ENCODE measurements at places on chromosomes 3 and 15.
A peak's percentile ranks its signal among the peaks of the same experiment; 100 is the strongest.

- H3K36me3 ChIP-seq, result peaks cover 68% of the 10 kb centered on the region
- no peak overlapping the region for H3K27ac ChIP-seq
- H3K27me3 ChIP-seq, result no peaks in the 10 kb centered on the region
- H3K4me1 ChIP-seq, result no peaks in the 10 kb centered on the region
Observed at GRCh38 chr3:38255627-38256026, 10.0 kb upstream of the SLC22A13 start.

DNA sequence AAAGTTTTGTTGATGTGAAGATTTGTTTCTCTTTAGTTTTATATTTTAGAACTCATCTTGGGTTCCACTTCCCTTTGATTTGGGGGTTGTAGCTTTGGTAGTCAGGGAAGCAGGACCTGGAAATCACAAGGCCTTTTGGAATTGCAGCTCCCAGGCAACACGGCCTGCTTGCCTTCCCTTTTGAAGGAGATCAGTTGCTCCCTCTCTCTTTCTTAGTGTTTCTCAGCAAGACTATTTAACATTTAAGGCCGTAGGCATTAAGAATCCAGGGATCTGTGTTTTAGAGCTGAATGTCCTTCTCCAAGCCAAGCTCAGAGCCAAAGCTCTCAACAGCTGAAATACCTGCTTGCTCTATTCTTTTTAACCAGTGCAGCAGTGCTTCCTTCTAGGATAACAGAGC lies 310.3 kb downstream of the PTPRG start:
- H3K27ac ChIP-seq, result no peak overlapping the region
- H3K27me3 ChIP-seq, result no peaks in the 10 kb centered on the region
- H3K36me3 ChIP-seq, result no peaks in the 10 kb centered on the region
- peaks cover 34% of the 10 kb centered on the region for H3K4me1 ChIP-seq

DNA sequence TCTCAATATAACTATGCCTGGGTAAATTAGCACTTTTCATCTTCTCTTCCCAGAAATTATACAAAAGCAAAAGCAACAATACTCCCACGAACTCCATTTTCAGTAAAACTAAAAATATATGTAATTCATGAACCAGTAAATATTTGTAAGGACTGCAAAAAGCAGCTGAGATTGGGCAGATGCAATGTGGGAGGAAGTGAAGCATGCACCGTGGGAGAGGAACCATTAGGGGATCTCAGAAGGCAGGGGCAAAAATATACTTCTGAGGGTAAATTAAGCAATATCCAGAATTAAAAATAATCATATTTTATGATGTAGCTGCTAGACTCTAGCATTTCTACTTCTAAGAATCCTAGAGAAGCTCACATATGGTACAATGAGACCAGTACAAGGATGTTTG lies 20.2 kb downstream of the CFAP91 start:
- no peaks in the 10 kb centered on the region for H3K27me3 ChIP-seq
- H3K4me1 ChIP-seq, result no peaks in the 10 kb centered on the region
- no peaks in the 10 kb centered on the region for H3K36me3 ChIP-seq

- H3K4me3 ChIP-seq, result no peak overlapping the region
- no peaks in the 10 kb centered on the region for H3K36me3 ChIP-seq
- H3K27ac ChIP-seq, result no peak overlapping the region
- no peak for DNase-seq
Observed at GRCh38 chr15:34650177-34650576, 66.7 kb upstream of the GOLGA8B start.

- no peaks in the 10 kb centered on the region for H3K36me3 ChIP-seq
- H3K4me3 ChIP-seq, result no peak overlapping the region
- no peaks in the 10 kb centered on the region for H3K27me3 ChIP-seq
Observed at GRCh38 chr3:44680921-44681455, 31.5 kb upstream of the ZNF502 start.

GRCh38 chr15:33132233-33132580 lies 62.3 kb downstream of the FMN1 start:
- H3K4me1 ChIP-seq, result peaks cover 12% of the 10 kb centered on the region
- H3K36me3 ChIP-seq, result no peaks in the 10 kb centered on the region
- H3K4me3 ChIP-seq, result no peak overlapping the region
- peak overlapping the region; percentile 0 for H3K27ac ChIP-seq
- no peak for DNase-seq
- H3K27me3 ChIP-seq, result no peaks in the 10 kb centered on the region

DNA sequence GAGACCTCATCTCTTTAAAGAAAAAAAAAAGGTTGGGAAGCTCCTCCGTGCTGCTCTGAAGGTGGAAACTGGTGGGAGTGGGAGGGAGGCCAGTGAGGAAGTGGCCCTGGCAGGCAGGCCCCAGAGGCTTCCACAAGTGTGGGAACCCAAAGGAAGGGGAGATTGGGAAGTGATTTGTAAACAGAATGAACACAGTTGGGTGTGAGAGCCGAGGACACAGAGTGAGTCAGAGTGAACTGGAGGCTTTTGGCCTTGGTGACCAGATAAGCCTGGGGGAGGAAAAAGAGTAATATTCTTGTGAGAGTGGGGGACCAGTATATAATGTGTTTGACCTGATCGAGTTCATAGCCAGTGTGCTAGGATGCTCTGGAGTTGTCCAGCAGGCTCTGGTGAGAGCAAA lies 23.0 kb downstream of the MKRN2 start:
- DNase-seq, result no peak
- peaks cover 96% of the 10 kb centered on the region for H3K36me3 ChIP-seq
- H3K4me3 ChIP-seq, result no peak overlapping the region
- peak overlapping the region; percentile 47 for H3K27ac ChIP-seq
- H3K27me3 ChIP-seq, result no peaks in the 10 kb centered on the region

DNA sequence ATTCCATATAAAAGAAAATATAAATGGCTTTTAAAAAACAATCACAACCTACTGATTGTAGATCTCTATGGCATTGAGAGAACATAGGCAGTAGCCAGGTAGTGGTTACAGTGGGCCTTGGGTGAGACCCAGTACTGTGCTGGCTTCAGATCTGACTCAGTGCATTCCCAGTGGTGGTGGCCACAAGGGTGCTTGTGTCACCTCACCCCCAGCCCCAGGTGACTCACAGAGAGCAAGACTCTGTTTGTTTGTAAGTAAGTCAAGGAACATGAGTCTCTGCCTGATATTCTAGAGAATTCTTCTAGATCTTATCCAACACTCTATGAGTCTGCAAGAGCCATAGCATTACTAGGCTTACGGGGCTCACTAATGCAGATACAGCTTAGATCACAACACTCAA lies 118.8 kb upstream of the AZI2 start:
- no peak overlapping the region for H3K27ac ChIP-seq
- H3K27me3 ChIP-seq, result no peaks in the 10 kb centered on the region
- peak; percentile 14 for DNase-seq
- no peaks in the 10 kb centered on the region for H3K36me3 ChIP-seq
- no peak overlapping the region for H3K4me3 ChIP-seq

DNA sequence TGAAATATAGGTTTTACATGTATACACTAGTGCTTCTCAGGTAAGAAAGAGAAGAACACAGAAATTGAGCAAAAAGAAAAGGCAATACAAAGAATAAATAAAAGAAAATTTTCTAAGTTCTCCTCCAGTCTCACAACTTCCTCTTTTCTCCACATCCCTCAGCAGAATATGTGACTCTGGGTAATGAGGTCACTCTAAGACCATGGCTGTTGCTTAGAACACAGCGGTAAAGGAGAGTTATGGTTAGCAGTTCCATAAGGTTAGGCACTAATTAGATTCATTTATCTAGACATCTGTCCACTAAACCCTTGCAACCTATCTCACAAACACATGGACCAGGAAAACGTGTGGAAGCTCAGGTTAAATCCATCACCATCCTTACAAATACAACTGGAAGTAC lies 47.9 kb downstream of the IGSF11 start:
- H3K27me3 ChIP-seq, result peaks cover 51% of the 10 kb centered on the region
- H3K4me3 ChIP-seq, result no peak overlapping the region
- H3K36me3 ChIP-seq, result no peaks in the 10 kb centered on the region
- DNase-seq, result no peak
- no peaks in the 10 kb centered on the region for H3K4me1 ChIP-seq

GRCh38 chr3:106431721-106432120 lies 562.9 kb upstream of the CBLB start:
- no peaks in the 10 kb centered on the region for H3K36me3 ChIP-seq
- no peak overlapping the region for H3K4me3 ChIP-seq
- no peaks in the 10 kb centered on the region for H3K27me3 ChIP-seq
- H3K27ac ChIP-seq, result no peak overlapping the region
- H3K4me1 ChIP-seq, result peaks cover 19% of the 10 kb centered on the region

GRCh38 chr15:51229907-51230330 lies 108.5 kb downstream of the CYP19A1 start:
- no peak overlapping the region for H3K27ac ChIP-seq
- no peak for DNase-seq
- H3K4me3 ChIP-seq, result no peak overlapping the region
- peaks cover 17% of the 10 kb centered on the region for H3K4me1 ChIP-seq
- H3K36me3 ChIP-seq, result no peaks in the 10 kb centered on the region
- no peaks in the 10 kb centered on the region for H3K27me3 ChIP-seq

GRCh38 chr15:59258317-59258716 lies 51.7 kb downstream of the LDHAL6B start:
- no peaks in the 10 kb centered on the region for H3K27me3 ChIP-seq
- H3K4me1 ChIP-seq, result peaks cover 6% of the 10 kb centered on the region
- no peak overlapping the region for H3K4me3 ChIP-seq
- H3K27ac ChIP-seq, result no peak overlapping the region
- no peak for DNase-seq

DNA sequence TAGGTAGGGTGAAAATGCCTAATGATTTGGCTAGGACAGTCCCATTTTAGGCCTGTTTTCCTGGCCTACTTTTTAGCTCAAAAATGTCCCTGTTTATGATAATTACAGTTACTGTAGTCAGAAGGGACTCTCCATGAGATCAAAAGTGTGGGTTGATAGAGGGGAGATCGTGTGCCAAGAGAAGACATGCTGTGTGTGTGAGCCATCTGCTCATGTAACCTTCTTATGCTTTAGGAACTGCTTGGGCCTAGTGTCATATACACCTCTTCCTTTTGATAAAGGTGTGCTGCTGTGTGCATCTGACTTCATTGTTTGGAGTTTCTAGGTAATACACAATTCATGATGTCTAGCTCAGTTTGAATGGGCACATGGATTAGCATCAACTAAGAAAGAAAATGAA lies 786.5 kb downstream of the PDCD6IP start:
- H3K4me3 ChIP-seq, result no peak overlapping the region
- DNase-seq, result no peak
- H3K27me3 ChIP-seq, result peaks cover 16% of the 10 kb centered on the region

GRCh38 chr3:100403362-100404249 lies 2.3 kb downstream of the LNP1 start:
- H3K4me3 ChIP-seq, result peak overlapping the region; percentile 98
- peak overlapping the region; percentile 97 for H3K27ac ChIP-seq

- peaks cover 15% of the 10 kb centered on the region for H3K27me3 ChIP-seq
- H3K36me3 ChIP-seq, result no peaks in the 10 kb centered on the region
- H3K4me3 ChIP-seq, result no peak overlapping the region
- H3K27ac ChIP-seq, result no peak overlapping the region
Observed at GRCh38 chr3:149493315-149494021, 19.0 kb downstream of the TM4SF4 start.

GRCh38 chr3:194107107-194107506 lies 28.8 kb upstream of the HES1 start:
- H3K27ac ChIP-seq, result no peak overlapping the region
- no peak overlapping the region for H3K4me3 ChIP-seq
- no peak for DNase-seq
- no peaks in the 10 kb centered on the region for H3K27me3 ChIP-seq

- H3K27me3 ChIP-seq, result no peaks in the 10 kb centered on the region
- no peak overlapping the region for H3K27ac ChIP-seq
- H3K4me3 ChIP-seq, result no peak overlapping the region
- no peaks in the 10 kb centered on the region for H3K4me1 ChIP-seq
- no peak for DNase-seq
Observed at GRCh38 chr3:185858502-185859225, 33.8 kb upstream of the IGF2BP2 start.

GRCh38 chr3:127037971-127038446 lies 55.1 kb downstream of the PLXNA1 start:
- DNase-seq, result no peak
- peaks cover 8% of the 10 kb centered on the region for H3K36me3 ChIP-seq
- peaks cover 22% of the 10 kb centered on the region for H3K4me1 ChIP-seq
- H3K27ac ChIP-seq, result no peak overlapping the region
- H3K27me3 ChIP-seq, result no peaks in the 10 kb centered on the region

- H3K36me3 ChIP-seq, result no peaks in the 10 kb centered on the region
- no peaks in the 10 kb centered on the region for H3K27me3 ChIP-seq
- no peak overlapping the region for H3K4me3 ChIP-seq
- no peak overlapping the region for H3K27ac ChIP-seq
- no peak for DNase-seq
Observed at GRCh38 chr15:51065261-51065660, 29.4 kb downstream of the TNFAIP8L3 start.

- H3K4me3 ChIP-seq, result no peak overlapping the region
- H3K27ac ChIP-seq, result no peak overlapping the region
- peaks cover 13% of the 10 kb centered on the region for H3K4me1 ChIP-seq
- peak; percentile 11 for DNase-seq
- H3K36me3 ChIP-seq, result no peaks in the 10 kb centered on the region
Observed at GRCh38 chr15:57118013-57118799, 199.8 kb downstream of the TCF12 start.

GRCh38 chr3:4596612-4597011 lies 103.5 kb downstream of the ITPR1 start:
- no peaks in the 10 kb centered on the region for H3K27me3 ChIP-seq
- no peak overlapping the region for H3K27ac ChIP-seq
- H3K4me1 ChIP-seq, result no peaks in the 10 kb centered on the region
- no peak for DNase-seq
- H3K36me3 ChIP-seq, result peaks cover 5% of the 10 kb centered on the region

- no peaks in the 10 kb centered on the region for H3K27me3 ChIP-seq
- H3K4me1 ChIP-seq, result peaks cover 14% of the 10 kb centered on the region
- H3K4me3 ChIP-seq, result no peak within 1 kb of the TSS
Observed at GRCh38 chr3:119145500-119146167, at the start of gene TEX55. Gene TEX55, plus strand, starts transcription at chr3:119146165. Its CDS starts 25 bp downstream, at chr3:119146190.

DNA sequence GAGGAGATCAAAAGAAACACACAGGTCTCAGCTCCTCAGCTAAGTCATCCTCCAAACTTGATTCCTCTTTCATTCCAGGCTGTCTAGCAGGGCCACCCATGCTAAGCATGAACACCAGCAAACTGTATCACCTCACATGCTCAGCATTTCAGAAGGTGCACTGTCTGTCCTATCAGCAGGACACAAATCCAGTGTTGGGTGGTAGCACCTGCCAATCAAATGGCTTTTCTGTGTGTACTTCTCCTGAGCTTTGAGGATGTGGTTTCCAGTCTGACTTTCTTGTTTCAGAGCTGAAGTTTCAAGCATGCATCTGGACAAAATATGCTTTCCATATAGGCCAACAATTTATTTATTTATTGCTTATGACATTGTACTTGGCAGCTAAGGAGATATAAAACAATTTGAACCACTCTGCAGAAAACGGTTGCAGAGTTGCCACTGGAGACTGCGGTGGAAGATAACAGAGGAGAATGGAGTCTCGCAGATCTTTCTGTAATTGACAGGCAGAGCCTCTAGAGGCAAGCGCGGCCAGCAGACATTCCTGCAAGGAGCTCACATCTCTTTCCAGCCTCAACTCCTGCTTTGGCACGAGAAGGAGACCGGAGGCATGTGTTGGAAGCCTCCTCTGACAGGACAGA lies 167.1 kb upstream of the WNT5A start:
- no peak overlapping the region for H3K4me3 ChIP-seq
- H3K36me3 ChIP-seq, result no peaks in the 10 kb centered on the region
- no peak overlapping the region for H3K27ac ChIP-seq
- H3K4me1 ChIP-seq, result no peaks in the 10 kb centered on the region
- no peak for DNase-seq
- no peaks in the 10 kb centered on the region for H3K27me3 ChIP-seq

GRCh38 chr15:39613861-39614260 lies 33.0 kb downstream of the THBS1 start:
- H3K4me1 ChIP-seq, result peaks cover 26% of the 10 kb centered on the region
- H3K36me3 ChIP-seq, result no peaks in the 10 kb centered on the region
- H3K27me3 ChIP-seq, result no peaks in the 10 kb centered on the region
- no peak overlapping the region for H3K4me3 ChIP-seq
- H3K27ac ChIP-seq, result peak overlapping the region; percentile 55
